ENCODE measurements at places on chromosomes 6 and 20. TPM values are rescaled to one million over a fixed set of nuclear protein-coding genes. Genes with fewer than 3 reads are reported as not detected.
A peak's percentile ranks its signal among the peaks of the same experiment; 100 is the strongest.

The NOX3 gene
- not detected for total RNA-seq

The FAM209B gene
- total RNA-seq = 3.7 TPM

The FAM135A gene
- 9.4 TPM for total RNA-seq

The XKR7 gene
- total RNA-seq = 0.05 TPM

The SLC35D3 gene
- 0.16 TPM for total RNA-seq

The IRAK1BP1 gene
- total RNA-seq = 3.6 TPM

DNA sequence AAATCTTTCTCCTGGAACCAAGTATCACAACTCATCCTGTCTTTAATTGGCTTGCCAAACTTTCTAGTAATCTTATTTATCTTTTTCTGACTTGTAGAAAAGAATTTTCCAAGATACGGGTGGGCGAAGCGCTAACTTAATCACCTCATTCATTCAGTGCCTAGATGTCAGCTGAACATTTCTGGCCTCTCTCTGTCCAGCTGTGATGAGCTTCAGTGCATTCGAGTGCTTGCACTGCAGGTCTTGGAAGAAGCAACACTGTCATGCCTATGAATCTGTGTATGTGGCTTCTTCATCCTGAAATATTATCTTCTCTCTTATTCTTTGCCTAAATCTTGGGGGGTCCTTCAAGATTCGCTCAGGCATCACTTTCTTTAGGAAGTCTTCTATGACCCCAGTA, 16.3 kb upstream of the ENPP1 start:
- DNase-seq = no peak

DNA sequence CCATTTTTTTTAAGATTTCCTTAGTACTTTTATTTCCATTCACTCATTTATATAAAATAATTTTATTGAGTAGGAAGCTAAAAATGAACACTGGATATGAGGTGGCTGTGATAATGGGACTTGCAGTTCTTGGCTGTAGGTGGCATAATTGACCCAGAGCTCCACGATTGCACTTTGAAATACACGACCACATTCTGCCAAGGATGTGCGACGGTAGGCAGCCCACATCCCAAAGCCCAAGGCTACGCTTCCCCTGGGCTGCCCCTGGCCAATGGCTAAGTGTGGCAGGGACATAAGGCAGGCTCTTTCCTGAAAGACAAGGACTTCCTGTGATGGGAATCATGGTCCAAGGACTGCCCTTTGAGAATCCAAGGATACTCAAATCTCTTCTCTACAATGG, 43.7 kb upstream of the ADTRP start:
- DNase-seq = peak; percentile 9

- no peak for DNase-seq
Measured at GRCh38 chr6:114039841-114040240, 68.9 kb upstream of the HDAC2 start.

Data from naive thymus-derived CD4-positive, alpha-beta T cell (primary cell).